ENCODE measurements at places on chromosomes 2 and 18.

GRCh38 chr2:158969715-158970240 is 1.3 kb downstream of the TANC1 start:
- no peak for DNase-seq

DNA sequence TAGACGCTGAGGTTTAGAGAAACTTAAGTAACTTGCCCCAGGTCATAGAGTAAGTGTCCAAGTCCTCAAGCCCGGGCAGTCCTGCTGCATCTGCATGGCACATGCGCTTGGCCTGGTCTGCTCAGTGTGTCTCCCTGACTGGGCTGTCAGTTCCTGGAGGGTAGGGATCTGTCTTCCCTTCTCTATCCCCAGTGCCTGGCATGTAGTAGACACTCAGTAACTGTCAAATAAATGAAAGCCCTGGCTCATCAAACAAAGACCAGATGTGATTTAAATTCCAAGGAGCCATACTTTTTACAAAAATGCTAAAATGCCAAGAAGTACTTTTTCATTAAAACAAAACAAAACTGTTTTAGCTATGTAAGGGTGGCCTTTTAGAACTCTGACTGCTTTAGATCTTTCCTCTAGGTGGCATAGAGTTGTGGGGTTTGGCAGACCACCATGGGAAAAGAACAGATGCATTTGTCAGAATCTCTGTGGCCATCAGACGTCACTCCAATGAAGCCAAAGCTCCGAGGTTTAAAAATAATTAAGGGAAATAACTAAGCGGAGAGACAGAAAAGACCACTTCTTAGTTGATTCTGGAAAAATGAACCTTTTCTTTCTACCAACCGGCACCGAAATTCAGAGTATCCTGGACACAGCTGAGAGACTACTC is 34.0 kb downstream of the EPAS1 start:
- no peak for DNase-seq

- DNase-seq = no peak
Observed at GRCh38 chr2:178279636-178280035, 85.3 kb downstream of the OSBPL6 start.

- no peak for DNase-seq
Observed at GRCh38 chr18:42429196-42429595, 474.2 kb downstream of the PIK3C3 start.

GRCh38 chr18:78199002-78199401 is 780.6 kb upstream of the SALL3 start:
- DNase-seq = no peak

DNA sequence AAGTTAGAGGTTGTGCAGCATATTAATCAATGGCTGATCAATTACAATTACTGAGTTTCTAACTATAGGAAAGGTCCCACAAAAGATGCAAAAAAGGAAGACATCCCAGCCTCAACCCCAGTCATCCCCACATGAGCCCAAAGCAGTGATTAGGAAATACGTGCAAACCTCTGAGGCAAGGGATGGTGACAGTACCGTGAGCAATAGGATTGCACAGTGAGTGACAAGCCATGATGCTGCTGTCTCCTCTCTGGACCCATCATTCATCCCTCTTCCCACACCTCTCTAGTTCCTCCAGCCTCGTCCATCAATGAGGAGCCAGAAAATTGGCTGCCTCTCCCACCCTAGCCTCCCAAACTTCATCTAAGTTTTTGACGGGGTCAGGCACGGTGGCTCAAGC is 4.0 kb upstream of the SLC11A1 start:
- DNase-seq = no peak

DNA sequence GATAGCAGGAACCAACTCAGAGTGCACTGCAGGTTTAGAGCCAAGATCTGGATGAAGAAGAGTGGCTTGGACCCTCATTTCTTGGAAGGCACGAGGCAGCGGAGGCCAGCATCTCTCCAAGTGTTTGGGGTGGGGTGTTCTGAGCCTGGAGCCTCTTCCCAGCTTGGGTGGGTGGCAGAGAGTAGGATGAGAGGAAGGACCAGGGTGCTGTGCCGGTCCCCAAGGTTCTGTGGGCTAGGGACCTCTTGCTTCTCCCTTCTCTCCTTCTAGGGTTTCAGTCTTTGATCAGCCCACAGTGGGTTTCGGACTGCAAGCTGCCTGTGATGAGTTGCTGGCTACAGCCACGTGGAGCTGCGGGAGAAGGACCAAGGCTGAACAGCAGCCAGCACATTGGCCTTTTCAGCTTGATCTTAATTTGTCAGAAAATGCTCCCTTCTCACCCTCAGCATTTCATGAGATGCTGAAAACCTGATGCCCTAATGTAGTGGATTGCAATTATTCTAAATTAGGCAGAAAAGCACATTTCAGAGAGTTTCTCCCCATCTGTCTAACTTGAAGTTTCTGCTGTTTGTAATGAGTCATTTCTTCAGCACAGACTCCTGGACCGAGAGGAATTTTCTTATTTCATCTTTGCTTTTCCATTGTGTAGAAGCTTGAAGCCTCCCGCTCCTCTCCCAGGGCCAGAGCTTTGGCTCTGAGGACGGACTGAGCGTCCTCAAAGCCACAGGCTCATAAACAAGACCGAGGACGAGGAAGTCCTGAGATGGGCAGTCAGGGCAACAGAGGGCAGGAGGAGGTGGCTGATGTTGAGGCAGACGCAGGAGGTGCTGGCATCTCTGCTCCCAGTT is 99.1 kb upstream of the HDAC4 start:
- DNase-seq = no peak

GRCh38 chr2:177523781-177524180 is 131.2 kb downstream of the AGPS start:
- DNase-seq = no peak

GRCh38 chr2:11140492-11140891 is 14.8 kb upstream of the SLC66A3 start:
- DNase-seq = no peak

DNA sequence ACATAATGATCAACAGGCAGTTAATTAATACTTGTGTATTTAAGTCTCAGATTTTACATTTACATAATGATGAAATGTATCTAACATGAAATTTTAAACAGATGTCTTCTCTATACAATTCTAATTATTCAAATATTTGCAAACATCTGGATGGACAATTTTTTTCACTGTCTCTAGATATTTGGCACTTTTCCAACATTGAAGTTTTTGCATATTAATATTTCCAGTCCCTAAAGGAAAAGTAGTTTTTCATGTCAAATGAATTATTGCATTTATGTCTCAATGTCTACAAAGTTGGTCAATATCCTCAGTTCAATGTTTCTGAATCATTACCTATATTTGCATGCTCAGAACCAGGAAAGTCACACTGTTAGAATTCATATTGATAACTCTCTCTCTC is 560.9 kb upstream of the PKDCC start:
- no peak for DNase-seq

DNA sequence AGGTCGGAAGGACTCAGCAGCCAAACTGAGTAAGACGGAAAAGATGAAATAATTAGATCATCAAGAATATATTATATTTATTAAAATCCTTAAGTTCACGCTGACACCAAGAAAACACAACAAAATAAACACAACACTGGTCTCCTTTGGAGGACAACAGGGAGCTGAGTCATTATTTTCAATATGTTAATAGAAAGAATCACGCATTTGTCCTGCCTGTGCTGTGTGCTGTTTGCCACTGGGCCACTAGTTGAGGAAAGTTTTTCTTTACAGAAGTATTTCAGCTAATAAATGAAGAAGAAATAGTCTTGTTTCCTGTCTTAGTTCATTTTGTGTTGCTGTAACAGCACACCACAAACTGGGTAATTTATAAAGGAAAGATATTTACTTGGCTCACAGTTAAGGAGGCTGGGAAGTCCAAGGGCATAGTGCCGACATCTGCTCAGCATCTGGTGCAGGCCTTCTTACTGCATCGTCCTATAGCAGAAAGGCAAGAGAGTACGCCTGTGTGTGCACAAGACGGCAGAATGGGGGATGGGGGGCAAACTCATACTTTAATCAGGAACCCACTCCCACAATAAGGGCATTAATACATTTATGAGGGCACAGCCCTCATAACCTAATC is 88.0 kb downstream of the TCF7L1 start:
- no peak for DNase-seq

GRCh38 chr18:64720781-64721464 is 572.0 kb upstream of the LINC00305 start:
- DNase-seq = no peak

- no peak for DNase-seq
Observed at GRCh38 chr2:30789670-30790210, 17.5 kb downstream of the CAPN13 start.

DNA sequence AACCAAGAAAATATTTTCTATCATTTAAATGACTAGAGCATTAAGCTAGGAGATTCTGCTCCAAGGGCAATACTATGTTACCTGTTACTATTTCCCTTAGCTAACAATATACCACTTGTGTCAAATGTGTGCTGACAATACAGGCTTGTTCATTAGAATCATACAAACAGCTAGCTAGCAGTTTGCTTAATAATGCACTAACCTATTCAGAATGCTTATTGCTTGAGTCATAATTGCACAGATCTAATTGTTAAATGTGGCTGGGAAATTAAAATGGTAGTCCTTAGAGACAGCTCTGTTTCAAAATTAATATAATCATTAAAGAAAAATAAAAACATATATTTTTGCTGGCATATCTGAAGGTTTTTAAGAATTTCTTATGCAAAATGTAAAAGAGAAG is 344.2 kb downstream of the ERBB4 start:
- no peak for DNase-seq

- peak; percentile 40 for DNase-seq
Observed at GRCh38 chr18:3816610-3817363, 366.8 kb downstream of the TGIF1 start.
